IMR-90 (cell line): ENCODE measurements at places on chromosomes 3 and 15.

- no peak for DNase-seq
These were observed 81.1 kb downstream of the SLTM start for GRCh38 chr15:58852347-58852746.

DNA sequence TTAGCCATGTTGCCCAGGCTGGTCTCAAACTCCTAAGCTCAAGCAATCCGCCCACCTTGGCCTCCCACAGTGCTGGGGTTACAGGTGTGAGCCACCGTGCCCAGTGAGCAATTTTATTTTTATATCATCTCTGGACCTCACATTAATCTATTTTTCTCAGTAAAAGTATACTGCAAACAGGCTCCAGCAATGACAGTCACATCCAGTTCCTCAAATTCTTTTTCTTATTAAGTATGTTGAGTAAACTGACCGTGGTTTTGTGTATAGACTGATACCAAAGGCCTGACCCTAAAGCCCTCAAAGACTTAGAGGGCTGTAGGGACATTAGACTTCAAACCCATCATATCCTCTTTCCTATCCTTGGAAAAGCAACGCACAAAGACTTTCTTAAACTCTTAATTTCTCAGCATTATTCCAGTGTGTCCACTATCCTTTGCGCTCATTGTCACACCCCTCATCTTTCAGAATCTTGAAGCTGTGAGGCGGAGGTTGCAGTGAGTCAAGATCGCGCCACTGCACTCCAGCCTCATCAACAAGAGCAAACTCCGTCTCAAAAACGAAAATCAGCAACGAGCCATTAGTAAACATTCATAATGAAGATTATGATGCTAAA is 2.0 kb downstream of the NGLY1 start:
- no peak for DNase-seq

GRCh38 chr3:13020159-13020750 is 53.0 kb downstream of the IQSEC1 start:
- no peak for DNase-seq

- DNase-seq: no peak
These were observed 20.6 kb downstream of the SNAPC5 start for GRCh38 chr15:66477011-66477410.
